ENCODE measurements at places on chromosomes 6 and 20. TPM values are rescaled to one million over a fixed set of nuclear protein-coding genes. Genes with fewer than 3 reads are reported as not detected.
A peak's percentile ranks its signal among the peaks of the same experiment; 100 is the strongest.

DNA sequence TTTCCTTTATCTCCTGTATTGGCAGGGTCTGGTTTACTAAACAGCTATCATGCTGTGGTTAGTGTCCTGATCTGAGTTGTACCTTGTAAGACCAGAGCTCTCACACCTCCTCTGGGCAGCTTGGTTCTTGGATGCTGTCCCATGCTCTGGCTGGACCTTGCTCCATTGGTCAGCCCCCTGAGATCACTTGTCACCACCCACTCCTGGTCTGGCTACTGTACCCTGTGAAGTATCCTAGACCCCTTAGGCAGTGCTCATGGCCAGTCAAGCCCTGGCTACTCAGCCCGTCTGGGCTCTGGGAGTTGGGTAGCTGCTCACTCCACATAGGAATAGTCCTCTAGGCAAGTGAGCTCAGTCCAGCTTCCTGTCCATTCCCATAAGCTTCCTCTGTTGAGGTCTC is 31.1 kb downstream of the ADGRF4 start:
- no peak for DNase-seq

GRCh38 chr6:159084493-159085091 is 39.8 kb upstream of the TAGAP start:
- no peak for DNase-seq

DNA sequence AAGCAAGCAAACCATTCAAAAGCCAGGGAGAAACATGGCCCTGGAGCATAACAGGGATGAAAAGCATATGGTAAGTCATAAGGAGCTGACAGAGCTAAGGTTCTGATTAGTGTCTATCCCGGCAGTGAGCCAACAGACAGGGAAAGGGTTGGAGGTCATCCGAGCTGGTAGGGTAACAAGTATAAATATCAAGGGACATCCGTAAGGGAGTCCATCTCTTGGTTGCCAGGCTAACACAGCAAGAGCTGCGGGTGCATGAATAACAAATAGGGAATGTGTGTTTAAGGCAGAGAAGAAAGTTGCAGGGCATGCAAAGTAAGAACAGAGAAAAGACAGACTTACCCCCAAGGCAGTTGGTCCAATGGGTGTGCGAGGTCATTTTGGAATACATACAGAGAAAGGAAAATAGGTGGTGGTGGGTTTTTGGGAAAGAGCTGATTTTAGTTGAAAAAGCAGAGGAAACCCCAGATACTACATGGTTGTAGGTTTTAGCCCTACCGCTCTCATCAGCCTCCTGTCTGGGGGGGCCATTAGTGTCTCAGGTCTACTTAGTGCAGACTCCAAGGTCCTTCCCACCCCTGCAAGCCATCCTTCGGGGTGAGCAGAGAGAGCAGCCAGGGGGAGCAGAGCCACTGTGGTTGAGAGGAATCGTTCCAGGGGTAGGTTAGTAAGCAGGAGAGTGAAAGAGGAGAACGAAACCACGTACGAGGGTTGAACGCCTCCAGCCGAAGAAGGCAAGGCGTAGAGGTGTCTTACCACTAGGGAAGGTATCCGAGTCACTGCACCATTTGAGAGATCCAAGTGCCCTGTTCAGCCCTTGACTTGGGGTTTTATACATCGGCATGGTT is at the start of gene ERVFRD-1:
Gene ERVFRD-1, minus strand, starts transcription at position 805 of the 848 bp plus-strand sequence. CDS start 6,415 bp downstream, outside the sequence.
- DNase-seq: peak; percentile 31

GRCh38 chr6:42226161-42226611 is 8.5 kb upstream of the MRPS10 start:
- DNase-seq: no peak

GRCh38 chr20:37297066-37297736 is 7.7 kb downstream of the MANBAL start:
- no peak for DNase-seq

DNA sequence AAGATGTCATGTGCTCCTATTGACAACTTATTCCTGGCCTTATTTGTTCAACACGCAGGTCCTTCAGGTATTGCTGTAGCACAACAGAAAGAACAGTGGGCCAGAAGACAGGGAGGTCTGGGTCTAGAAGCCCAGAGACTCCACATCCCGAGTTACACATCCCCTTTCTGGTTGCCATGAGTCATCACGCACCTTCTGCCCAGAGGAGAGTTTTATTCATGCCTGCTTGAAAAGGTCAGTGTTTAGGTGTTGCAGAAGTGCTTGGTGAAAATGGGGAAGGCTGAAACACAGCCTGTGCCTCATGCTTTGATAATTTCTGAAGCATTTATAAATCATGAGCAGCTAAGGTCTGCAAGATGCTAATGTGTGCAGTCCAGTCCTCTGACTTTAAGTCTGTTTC is 256.4 kb downstream of the GMPR start:
- peak; percentile 55 for DNase-seq

DNA sequence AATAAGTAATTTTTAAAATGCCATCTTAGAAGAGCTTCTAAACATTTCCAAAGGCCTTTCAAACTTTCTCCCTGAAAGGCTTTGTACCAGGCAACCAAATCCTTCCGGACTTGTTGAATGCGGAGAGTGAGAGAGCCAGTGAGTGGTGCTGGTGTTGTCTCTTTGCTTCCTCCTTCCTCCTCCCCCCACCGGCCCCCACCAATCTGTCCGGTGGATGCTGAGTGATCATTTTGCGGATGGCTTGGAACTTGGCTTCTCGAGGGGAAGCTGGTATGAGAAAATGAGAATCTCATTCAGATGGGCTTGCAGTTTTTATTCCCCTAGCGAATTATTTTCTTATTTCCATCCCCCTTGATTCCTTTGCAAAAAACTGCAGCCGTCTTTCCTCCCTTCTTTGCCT is 97.3 kb downstream of the ANKRD60 start:
- no peak for DNase-seq

GRCh38 chr20:39049684-39050554 is 87.8 kb downstream of the DHX35 start:
- DNase-seq: peak; percentile 74

The EMILIN3 gene
- total RNA-seq: not detected

The HNF4A gene
- total RNA-seq: not detected

The PTK6 gene
- total RNA-seq: 0.18 TPM

The ZSCAN31 gene
- 1.6 TPM for total RNA-seq

The SLC32A1 gene
- total RNA-seq: not detected

The IL17A gene
- total RNA-seq: not detected

The PPP1R14C gene
- total RNA-seq: 0.86 TPM

The WFDC10B gene
- not detected for total RNA-seq
